COLO829 (cell line): ENCODE measurements at places on chromosomes 2 and 18.

- DNase-seq = peak; percentile 84
Measured at GRCh38 chr18:80247393-80247841, at the start of gene PARD6G. Gene PARD6G (minus strand): TSS chr18:80247514. CDS start chr18:80247348, 166 bp downstream.

DNA sequence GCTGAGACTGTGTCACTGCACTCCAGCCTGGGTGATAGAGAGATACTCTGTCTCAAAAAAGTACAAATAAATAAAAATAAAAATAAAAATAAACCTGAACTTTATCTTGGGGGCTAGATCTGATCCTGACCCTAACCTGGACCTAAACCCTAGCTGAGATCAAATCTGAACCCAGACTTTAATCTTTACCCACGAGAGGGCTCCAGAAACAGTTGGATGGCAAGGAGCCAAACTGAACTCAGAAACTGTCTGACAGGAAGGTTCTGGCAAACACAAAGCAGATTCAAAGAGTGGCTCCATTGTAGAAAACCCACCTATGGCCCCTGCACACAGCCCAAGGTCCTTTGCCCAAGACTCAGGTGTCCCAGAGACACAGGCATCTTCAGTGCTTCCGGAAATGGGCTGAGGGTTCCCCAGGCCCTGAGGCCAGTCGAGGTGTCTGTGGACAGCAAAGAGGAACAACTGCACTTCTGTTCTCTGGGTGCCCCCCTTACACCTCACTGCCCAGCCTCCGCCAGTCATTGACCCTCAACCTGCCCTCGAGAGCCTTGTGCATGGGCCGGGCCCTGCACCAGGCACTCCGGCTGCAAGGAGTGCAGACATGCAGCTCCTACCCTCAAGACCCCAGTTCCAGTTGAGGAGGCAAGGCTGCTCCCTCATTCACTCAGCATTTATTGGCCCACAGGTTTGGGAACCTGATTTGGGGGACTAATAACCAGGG, 95.2 kb downstream of the TFCP2L1 start:
- no peak for DNase-seq

- no peak for DNase-seq
Measured at GRCh38 chr2:107777974-107778373, 48.7 kb upstream of the RGPD4 start.

DNA sequence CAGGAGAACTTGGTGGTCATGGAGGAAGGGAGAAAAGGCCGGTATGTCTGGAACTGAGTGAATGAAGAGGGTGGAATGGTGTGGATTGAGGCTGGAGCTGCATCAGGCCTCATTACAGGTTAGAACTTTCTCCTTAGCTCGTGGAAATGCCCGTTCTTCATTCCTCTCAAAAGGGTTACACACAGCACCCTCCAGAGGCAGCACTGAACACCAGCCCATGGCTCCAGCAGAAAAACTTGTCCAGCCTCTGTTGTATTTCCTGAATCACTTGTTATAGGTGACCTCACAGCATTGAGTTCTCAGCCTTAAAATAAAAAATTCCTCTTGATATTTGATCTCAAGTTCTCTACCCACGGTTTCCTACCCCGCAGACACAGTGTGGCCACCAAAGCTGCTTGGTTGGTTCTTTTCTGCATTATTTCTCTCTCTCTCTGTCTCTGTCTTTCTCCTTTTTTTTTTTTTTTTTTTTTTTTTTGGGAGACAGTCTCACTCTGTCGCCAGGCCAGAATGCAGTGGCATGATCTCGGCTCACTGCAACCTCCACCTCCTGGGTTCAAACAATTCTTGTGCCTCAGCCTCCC, 89.6 kb downstream of the ITGB1BP1 start:
- peak; percentile 51 for DNase-seq

- DNase-seq = no peak
Measured at GRCh38 chr2:32838418-32838817, 108.3 kb upstream of the LTBP1 start.

DNA sequence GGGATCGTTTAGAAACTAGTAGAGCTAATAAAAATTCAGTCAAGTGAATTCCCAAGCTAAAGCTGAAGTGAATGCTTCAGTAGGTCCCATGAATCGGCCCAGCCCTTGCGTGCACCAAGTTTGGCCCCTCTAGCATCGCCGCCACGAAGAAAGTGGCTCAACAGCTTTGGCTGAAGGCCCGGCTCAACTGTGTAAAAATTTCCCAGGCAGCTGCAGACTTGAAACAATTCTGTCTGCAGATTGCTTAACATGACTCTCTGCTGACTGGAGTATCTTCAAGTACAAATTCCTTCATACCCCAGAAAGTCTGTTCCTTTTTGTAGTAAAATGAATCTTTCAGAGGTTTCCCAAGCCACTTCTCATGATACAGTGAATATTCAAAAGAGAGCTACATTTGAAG, 32.7 kb downstream of the ALMS1 start:
- no peak for DNase-seq

GRCh38 chr2:206986943-206987342, 47.6 kb downstream of the CPO start:
- DNase-seq = no peak

DNA sequence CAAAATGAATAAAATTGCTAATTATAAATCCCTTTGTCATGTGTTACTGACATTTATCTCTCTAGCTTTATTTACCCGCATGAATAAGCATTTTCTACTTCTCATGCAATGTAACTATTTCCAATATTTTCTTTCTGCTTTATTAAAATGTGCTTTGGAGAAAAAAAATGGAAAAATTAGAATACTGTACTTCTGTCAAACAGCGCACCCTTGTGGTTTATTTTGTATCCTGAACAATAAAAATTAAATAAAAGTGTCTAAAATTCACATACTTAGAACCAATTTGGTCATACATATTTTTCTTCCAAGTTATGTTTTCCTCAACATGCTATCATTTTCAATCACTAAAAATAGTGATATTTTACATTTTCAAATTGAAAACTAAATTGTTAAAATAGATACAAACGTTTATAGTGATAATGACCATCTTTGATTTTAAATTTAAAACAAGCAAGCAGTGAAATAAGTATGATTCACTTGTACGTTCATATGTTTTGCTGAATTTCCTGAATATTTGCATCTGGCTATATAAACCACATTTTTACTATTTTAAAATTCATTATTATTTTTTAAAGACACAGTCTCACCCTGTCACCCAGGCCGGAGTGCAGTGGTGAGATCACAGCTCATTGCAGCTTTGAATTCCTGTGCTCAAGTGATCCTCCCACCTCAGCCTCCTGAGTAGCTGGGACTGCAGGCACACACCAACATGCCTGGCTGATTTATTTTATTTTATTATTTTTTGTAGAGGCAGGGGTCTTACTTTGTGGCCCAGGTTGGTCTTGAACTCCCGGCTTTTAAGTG, 95.9 kb upstream of the GRB14 start:
- DNase-seq = no peak

GRCh38 chr2:45329045-45329677, 281.9 kb downstream of the SRBD1 start:
- no peak for DNase-seq

GRCh38 chr2:228447266-228447915, 265.9 kb upstream of the SPHKAP start:
- no peak for DNase-seq

DNA sequence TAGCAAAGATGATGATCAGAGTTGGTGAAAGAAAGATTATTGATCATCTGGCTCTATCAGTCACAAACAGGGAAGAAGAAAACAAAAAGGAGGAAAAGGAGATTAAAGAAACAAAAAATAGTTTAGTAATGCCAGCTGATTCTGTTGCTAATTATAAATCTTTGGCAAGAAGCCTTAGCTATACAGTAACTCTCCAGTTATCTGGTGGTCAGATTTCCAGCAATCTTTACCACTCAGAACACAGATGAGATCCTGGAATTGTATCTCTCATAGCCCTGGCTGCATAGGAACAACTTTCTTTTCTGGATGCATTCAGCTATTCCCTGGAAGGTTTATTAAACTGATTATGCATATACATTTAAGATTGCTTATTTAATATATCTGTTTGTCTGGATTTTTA, 256.8 kb upstream of the ZEB2 start:
- no peak for DNase-seq

GRCh38 chr2:181817509-181817908, 74.0 kb upstream of the ITPRID2 start:
- no peak for DNase-seq

DNA sequence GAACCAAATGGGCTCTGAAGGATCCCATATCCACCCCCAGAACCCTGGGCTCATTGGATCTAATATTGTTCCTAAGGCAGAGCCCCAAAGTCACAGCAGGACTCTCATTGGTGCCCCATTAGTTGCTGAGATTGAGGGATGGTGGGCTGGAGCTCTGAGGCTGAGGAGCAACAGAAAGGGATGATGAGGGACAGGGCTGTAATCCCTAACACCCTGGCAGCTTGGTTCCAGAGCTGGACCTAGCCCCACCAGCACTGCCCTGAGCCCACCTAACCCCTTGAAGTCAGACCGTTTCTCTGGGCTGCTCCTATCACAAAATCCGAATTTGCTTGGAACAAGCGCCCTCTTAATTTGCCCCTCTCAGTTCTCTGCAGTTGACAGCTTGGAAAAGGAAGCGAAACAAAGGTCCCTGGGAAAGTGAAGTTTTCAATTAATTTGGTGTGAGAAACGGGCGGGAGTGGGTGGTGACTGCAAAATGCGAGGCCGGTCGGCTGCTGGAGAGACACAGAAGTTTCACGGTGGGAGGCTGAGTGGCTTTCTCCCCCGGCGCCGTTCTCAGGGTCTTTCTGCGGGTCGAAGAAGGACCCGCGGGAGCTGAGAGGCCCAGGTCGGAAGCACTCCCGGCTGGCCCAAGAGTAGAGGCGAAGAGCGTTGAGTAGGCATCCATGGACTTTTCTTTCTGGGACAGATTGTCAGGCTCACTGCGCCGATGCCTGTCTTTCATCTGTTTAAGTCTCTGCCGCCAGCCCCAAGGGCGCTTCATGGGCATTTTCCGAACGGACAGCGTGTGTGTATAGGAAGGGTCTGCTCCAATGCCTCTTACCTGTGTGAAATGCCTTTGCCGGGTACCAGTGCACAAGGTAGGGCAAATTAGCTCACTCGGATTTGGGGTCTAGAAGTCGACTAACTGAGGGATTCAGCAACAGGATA, 927 bp upstream of the HOXD13 start:
- no peak for DNase-seq

- no peak for DNase-seq
Measured at GRCh38 chr18:2529154-2529553, 42.2 kb downstream of the METTL4 start.
